ENCODE measurements at places on chromosomes 13 and 19. TPM values are rescaled to one million over a fixed set of nuclear protein-coding genes. Genes with fewer than 3 reads are reported as not detected.

DNA sequence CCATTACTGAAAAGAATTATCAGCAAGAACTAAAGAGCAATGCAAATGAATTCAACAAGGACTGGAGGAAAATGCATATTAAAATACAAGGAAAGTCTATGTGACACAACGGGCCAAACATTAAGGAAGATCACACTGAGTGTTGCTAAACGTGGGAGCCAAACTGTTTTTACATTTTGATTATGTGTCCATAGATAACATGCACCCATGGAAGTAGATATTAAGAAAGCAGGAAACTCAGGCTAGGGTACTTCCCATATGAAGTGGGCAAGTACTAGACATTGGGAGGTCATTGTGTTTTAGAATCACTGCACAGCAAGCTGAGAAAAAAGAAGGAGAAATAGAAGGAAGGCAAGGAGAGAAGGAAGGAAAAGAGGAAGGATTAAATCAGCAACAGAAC lies 161.8 kb downstream of the KCTD12 start:
- DNase-seq: no peak
- no peaks in the 10 kb centered on the region for H3K4me1 ChIP-seq
- H3K4me3 ChIP-seq: no peak overlapping the region
- no peak overlapping the region for H3K27ac ChIP-seq
- H3K36me3 ChIP-seq: no peaks in the 10 kb centered on the region

AXL gene
- total RNA-seq: 0.54 TPM

GAPDHS gene
- not detected for total RNA-seq

DNA sequence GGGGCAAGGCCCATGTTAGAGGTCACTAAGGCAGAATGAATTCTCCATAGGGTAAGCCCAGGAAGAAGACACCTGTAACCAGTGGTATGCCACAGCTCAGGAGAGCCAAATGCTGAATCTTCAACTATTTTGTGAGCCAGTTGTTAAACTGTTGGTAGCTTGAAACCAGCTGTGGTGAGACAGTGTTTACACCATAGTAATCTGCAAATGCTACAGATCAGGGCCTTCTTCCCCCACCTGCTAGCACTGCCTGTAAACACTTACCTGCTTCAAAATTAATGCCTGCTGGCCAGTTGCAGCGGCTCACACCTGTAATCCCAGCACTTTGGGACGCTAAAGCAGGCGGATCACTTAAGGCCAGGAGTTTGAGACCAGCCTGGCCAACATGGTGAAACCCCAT lies 12.1 kb downstream of the FBXL12 start:
- H3K36me3 ChIP-seq: peaks cover 4% of the 10 kb centered on the region
- H3K27ac ChIP-seq: peak overlapping the region; percentile 59
- no peak overlapping the region for H3K4me3 ChIP-seq
- H3K27me3 ChIP-seq: no peaks in the 10 kb centered on the region
- H3K4me1 ChIP-seq: peaks cover 29% of the 10 kb centered on the region

All from naive thymus-derived CD4-positive, alpha-beta T cell (primary cell).